Nephron progenitor cell (in vitro differentiated cells): ENCODE measurements at places on chromosomes 5 and 9.

- no peak for DNase-seq
Observed at GRCh38 chr5:151772846-151773561, 1.2 kb downstream of the G3BP1 start.

- DNase-seq = no peak
Observed at GRCh38 chr5:1421521-1422341, 23.5 kb downstream of the SLC6A3 start.

DNA sequence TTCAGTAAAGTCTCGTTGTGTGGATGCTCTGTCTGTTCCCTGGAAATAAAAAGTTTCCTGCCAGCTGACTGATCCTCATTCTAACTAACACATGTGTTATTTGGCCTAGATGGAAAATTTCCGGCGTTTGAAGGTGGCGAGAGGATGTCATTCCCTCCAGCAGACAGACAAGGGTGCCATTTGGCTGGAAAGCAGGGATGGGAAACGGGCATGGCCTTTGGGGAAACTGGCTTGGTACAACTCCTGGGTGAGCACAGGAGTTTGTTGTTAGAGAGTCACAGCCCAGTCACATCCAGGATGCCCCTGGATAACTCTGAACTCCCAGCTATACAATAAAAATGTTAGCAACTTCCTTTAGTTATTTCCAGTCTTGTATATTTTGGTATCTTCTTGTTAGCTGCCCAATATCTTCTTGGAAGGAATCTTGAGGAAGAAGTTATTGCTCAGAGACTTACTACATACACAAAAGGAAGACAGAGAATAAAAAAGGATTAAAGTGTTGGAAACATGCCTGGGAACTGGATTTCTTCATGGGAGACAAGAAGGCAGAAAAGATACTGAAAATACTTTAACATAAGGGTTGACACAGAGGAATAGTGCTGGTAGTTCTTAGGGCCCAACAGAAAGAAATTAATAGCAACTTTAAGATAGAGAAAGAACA lies 41.9 kb downstream of the TEK start:
- DNase-seq = no peak

DNA sequence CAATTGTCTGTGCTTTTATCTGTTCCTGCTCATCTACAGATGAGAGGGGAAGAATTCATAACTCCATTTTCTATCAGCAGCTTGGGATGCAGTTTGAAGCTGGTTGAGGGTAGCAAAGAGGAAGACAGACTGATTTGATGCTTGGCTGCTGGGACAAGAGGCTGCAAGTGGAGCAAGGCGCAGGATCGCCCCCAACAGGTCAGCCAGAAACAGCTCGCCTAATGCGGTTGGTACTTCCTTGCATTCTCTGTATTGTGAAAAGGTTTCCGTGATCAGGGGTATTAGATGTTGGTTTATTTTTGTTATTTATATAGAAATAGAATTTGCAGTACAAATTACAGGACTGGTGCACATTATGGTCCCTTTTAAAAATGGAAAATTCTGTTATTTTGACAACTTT lies 40.6 kb downstream of the ZNF883 start:
- DNase-seq = peak; percentile 14

DNA sequence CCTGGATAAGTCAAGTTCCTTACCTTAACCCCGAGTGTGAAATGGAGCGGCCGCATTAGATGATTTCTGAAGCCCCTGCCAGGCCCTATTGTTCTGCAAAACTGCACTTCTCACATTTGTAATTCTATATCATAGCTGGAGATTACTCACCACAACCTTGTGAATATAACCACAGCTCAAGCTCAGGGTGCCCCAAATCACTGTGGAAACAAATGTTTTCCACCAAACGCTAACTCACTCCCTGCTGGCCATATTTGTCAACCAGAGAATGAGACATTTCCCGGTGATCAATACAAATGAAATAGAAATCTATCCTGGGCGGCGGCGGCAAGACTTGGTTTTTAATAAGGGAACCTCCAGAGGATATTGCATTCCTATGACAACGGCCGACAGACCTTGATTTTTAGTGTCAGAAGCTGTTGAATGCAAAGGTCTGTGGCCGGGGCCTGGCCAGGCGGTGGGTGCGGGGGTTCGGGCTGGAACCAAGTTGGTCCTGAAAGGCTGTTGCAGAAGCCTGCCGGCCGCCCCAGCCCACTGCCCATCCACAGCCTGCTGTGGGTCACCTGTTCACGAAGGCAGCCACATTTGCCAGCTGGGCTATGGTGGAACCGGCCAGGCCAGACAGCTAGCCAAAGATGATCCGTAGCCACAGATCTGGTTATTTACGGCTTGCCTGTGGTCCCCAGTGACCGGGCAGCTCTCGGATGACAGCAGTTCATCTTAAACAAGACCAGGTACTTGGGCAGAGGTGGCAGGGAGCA lies 93.9 kb upstream of the LMX1B start:
- no peak for DNase-seq

DNA sequence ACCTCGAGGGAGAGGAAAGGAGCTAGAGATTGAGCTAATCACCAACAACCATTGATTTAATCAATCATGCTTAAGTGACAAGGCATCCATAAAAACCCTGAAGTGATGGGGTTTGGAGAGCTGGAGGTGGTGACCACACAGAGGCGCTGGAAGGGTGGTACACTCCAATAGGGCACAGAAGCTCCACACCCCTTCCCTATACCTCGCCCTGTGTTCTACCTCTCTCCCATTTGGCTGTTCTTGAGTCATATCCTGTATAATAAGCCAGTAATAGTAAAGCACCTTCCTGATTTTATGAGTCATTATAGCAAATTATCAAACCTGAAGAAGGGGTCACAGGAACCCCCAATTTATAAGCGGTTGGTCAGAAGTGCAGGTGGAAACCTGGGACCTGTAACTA lies 18.3 kb downstream of the ACTL7B start:
- no peak for DNase-seq

DNA sequence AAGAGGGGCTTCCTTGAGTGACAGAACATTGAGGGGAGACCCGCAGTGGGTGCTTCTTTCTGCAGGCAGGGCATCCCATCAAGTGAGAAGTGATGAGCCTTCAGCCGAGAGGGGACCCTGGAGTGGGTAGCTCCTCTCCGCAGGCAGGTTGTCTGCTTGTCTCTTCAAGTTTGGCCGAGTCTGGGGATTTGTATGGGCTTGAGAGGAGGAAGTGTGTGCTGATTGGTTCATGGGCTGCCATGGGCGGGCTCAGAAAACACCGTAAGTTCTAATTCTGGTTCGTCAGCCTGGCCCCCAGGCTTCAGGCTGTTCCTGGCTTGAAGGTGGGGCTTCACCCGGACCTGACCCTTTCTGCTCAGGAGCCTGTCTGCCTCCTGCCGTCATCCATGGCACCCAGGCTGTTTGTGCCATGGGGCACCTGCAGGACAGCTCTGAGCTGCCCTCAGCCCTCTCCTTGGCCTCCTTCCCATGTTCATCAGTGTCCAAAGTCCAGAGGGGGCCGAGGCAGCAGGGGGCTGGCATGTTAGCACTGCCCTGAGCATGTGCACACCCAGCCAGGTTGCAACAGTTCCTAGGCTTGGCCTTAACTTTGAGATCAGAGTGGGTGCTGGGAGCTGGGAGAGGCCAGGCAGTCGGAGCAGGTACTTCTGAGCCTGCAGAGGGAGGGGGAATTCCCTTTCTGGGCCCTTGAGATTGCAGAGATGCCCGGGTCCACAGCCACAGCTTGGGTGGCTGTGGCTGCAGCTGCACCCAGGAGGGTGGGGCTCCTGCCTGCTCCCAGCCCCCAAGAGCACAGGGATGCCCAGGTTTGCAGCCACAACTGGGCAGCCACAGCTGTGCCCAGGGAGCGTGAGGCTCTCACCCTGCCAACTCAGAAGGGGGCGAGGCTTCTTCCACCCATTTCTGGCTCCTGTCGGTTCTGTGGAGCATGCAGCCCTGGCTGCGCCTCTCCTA lies 13.5 kb upstream of the DHFR start:
- DNase-seq = no peak

DNA sequence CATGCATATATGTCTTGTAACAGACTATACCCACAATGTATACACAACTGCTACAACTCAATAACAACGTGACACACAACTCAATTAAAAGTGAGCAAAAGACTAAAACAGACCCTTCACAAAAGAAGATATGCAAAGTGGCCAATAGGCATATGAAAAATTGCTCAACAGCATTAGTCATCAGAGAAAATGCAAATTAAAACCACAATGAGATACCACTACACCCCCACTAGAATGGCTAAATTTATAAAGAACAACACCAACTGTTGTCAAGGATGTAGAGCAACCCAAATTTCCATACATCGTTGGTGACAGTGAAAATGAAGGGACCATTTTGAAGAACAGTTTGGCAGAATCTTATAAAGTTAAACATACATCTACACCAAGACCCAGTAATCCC lies 38.9 kb downstream of the GABRB2 start:
- no peak for DNase-seq

DNA sequence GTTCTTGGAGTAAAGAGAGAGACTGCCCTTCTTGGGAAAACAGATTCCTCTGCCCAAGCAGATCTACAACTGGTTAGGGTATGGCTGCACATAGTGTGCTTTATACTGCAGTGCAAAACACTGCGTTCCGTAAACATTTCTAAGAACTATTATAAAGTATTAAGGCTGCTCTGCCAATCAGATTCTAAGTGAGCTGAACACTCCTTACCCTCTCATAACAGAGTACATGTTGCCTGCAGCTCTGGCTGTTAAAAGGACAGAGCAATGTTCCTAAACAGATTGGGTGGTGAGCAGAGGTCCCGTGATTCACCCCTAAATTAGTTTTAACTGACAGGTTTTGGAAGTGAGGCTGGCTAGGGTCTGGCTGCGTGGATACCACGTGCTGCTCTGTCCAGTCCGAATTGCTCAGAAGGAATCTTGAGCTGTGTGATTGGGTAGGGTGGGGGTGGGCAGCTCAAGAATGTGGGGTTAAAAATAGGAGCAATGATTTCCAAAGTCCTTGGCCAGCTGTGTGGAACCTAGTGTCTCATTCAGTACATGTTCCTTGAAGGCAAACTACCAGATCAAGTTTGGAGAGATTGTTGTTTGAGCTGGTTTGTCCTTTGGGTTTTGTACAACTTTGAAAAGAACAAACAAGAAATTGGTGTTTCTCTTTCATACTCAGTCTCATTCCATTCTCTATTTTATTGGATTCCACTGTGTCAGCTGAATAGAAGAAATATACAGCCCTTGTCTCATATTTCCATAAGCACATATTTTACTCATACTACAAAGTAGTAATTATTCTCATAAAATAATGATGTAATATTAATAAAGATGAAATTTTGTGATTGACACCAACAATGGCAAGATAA lies 497.6 kb upstream of the CD180 start:
- peak; percentile 1 for DNase-seq
